CD4-positive, alpha-beta T cell treated with Interleukin-6 at 100 ng/mL for 8 hours (primary cell): ENCODE measurements at places on chromosomes 1 and 21.

DNA sequence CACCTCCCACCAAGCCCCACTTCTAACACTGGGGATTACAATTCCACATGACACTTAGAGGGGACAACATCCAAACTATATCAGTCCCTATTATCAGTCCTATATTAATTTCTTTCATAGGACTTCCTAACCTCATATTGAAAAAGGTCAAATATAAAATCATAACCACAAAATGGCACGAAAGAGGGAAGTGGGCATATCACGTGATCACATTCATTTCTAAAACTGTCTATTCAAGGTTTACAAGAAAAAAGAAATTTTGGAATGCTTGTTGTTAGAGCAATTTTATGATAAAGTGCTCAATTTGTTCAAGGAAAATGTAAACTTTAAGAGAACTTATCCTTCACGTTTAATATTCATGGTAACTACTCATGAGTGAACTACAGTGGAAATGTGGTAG lies 13.2 kb upstream of the CDC7 start:
- no peak for DNase-seq

DNA sequence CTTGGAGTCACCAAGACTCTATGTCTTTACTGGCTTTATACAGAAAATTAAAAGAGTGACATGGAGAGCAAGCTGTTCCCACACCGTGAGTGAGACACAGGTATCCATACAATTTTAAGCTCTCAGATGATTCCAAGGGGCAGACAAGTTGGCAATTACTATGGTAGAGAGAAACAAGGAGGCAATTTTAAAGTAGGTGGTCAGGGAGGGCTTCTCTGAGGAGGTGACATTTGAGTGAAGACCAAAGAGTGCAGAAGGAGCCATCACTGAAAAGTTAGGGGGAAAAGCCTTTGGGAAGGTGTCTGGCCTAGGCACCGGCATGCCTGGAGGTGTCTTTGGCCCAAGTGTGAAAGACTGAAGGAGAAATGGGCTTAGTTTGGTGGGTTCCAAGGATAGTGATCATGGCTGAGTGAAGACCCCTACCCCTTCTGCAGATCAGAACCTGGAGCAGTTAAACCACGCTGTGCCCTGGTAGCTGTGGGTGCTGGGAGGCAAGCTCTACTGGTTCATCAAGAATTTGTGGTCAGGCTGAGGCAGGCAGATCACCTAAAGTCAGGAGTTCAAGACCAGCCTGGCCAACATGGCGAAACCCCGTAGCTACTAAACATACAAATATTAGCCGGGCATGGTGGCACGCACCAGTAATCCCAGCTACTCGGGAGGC lies 10.4 kb downstream of the IFI6 start:
- DNase-seq: no peak

DNA sequence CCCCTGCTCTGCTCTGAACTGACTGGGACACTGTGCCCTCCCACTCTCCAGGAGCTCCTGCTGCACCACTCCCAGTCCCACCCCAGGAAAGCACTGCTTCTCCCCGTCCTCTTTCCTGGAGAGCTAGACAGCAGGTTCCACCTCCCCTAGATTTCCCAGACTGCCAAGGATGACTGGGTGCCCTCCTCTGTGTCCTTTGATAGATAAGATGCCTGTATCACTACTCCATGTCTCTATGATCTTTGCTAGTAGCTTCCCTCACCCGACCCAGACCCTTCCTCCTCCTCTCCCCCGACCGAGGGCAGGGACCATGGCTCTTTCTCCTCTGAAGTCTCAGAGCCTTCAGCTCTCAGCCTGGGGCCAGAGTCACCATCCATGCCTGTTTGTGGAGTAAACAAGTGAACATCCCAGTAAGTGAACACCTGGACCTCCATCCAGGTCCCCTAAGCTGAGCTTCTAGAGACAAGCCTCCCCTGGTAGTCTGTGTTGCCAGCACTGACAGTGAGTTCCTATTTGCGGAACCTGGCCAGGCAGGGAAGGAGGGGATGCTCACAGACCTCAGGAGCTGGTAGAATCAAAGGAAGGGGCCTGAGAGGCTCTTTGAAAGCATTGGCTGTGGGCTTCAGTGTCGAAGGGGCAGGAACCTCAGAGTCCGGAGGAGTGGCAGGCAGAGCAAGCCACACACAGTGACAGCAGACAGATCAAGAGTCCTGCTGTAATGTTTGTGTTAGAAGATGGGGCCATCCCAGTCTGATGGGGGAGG lies 104.0 kb downstream of the PAX7 start:
- DNase-seq: no peak

- DNase-seq: no peak
Measured at GRCh38 chr1:47161298-47162040, 24.2 kb downstream of the CYP4A22 start.

DNA sequence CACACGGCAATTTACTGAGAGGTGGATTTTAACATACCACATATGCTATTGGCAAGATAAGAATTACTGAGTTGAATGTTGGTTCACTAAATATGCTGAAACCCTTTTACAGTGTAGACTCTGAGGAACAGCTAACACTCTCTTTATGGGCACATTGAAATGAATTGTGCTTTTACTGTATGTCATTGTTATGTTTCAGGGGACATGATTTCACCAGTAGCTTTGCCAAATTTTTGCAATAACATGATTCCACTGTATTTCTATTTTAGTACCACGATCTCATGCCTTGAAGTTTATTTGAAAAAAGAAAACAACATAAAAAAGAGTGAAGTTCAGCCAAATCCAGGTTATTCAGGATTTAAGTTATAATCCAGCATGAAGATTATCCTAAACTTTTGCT lies 188.5 kb downstream of the HLX start:
- DNase-seq: no peak

GRCh38 chr1:110288111-110288510 lies 51.1 kb upstream of the RBM15 start:
- DNase-seq: no peak

DNA sequence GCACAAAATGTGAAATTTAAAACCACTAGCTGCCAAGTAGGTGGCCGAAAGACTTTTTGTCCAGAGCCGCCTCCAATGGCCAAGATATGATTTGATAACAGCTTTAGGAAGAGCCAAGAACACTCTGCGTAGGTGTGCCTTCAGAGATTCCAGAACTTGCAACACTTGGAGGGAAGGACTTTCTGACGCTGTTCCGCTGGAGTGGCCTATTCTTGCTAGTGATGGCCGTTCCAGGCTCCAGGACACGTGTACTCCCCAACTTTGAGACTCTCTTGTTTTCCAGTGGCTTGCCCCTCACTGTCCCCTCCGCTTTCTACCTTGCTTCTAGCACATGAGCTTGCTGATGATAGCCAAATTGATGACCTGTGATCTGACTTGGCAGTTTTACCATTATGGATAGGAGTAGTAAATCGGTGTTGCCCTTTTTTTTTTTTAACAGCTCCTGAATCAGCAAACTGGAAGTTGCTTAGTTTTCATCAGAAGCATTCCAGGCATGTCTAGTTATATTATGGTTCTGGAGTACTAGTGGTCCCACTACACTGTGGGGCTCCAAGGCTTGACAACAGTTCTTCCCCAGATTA lies 1.0 kb downstream of the PRDX6 start:
- DNase-seq: no peak

DNA sequence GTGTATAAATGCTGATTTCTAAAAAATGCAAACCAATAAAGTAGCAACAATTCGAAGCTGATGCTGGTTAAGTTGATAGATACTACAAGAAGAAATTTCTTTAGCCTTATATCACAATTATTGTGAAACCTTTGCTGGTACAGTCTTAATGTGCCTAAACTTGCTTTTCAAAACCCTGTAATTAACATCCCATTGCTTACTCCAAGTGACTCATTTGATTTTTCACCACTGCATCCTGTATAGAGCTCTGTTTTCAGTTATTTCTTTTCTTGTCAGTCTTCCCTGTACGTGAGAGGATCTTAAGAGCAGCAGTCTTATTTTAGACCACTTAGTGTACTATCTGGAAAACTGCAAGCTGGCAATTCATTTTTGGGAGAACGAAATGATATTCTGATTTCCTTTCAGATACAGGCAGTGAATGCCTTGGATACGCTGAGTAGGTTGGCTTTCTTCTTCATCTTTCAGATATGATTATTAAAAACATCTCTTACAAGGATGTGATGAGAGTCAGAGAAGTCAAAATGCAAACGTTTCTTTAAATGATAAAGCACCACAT lies 210.3 kb downstream of the KCTD3 start:
- no peak for DNase-seq

GRCh38 chr21:32956061-32956656 lies 69.6 kb upstream of the OLIG2 start:
- DNase-seq: no peak
